Activated CD8-positive, alpha-beta memory T cell treated with anti-CD3 and anti-CD28 coated beads, Interleukin-2, amount 10 ng/mL, durations not matched to agents 7 days and 5 days (primary cell): ENCODE measurements at places on chromosomes 2 and 18. TPM values are rescaled to one million over a fixed set of nuclear protein-coding genes. Genes with fewer than 3 reads are reported as not detected.

- DNase-seq, result no peak
Measured at GRCh38 chr2:42361728-42362283, 789 bp upstream of the COX7A2L start.

The CDH19 gene
- total RNA-seq, result not detected

The FBXO41 gene
- total RNA-seq, result 31.5 TPM

DNA sequence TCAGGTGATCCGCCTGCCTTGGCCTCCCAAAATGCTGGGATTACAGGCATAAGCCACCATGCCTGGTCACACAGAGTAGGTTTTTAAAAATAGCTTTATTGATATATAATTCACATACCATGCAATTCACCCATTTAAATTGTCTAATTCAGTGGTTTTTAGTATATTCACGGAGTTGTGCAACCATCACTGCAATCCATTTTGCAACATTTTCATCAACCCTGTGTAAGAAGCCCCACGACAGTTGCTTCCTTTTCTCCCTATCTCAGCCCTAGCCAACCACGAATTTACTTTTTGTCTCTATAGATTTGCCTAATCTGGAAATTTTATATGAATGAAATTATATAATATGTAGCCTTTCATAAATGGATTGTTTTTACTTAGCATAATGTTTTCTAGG, 266.4 kb downstream of the NAPG start:
- DNase-seq, result no peak

DNA sequence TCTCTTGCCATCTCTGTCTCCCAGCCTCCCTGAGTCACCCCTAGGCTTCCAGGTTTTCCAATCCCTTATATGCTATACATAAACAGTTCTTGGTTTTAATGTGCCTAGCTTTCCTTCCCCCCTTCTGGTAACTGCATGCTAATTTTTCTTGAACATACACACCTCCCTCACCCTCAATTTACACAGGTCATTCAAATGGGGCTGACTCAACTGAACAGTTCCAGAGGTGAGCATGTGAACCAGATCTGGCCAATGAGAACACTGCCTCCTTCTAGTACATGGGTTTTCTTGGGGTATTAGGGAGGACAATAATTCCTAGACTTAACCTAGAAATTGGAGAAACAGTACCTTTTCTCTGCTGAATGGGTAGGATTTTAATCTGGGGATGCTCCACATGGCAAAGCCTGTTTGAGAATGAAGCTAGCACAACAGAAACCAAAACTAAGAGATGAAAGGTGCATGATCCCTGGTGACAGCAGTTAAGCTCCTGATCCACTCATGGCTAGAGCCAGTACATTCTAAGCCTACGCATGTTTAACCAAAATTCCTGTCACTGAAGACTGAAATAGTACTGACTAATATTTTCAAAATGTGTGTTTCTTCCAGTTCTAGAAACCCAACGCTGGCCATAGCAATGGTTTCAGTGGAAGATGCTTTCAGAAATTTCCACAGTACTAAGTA, 11.8 kb downstream of the SLC25A12 start:
- no peak for DNase-seq

The TAF4B gene
- total RNA-seq, result 6.9 TPM

DNA sequence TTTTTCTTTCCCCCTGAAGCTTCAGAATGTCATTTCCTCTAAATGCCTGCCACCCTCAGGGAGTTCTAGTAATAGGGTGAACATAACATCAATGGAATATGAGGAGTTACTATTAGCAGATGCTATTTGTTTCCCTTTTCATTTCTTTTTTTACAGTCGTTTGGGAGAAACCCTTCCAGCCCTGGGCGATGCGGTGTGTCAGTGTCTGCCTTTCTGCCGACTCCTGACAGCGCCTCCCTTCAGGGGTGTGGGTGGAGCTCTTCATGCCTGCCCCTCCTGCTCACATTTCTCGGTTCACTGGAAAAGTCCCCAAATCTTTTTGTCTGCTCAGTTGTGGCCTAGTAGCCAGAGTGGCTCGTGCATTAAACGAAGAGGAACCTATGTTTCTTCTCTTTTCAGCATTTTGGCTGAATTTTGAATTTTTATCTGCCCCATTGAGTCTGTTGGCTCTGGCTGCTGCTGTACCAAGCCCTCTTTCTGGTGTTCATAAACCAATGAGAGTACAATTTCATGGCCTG, 72.3 kb downstream of the FMNL2 start:
- no peak for DNase-seq

GRCh38 chr2:27092696-27093429, 6.3 kb downstream of the KHK start:
- no peak for DNase-seq

DNA sequence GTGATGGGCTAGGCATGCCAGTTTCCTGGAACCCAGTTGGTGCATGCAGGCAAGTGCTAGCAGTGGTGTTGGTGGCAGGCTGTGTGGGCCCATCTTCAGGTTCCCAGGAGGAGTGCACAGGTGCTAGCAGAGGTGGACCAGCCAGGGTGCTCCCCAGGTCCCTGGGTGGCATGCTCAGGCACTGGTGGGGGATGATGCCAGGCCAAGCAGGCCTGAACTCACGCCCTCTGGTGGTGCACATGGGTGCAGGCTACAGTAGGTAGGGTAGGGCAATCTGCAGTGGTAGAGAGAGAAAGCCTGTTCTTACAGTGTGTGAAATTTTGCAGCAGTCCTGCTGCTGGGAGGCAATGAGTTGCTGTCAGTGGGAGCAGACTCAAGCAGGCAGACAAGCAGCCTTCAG, 1651.8 kb downstream of the DPP10 start:
- DNase-seq, result no peak

The C2orf15 gene
- total RNA-seq, result 0.58 TPM

The KYNU gene
- total RNA-seq, result not detected

The LRRC30 gene
- not detected for total RNA-seq

DNA sequence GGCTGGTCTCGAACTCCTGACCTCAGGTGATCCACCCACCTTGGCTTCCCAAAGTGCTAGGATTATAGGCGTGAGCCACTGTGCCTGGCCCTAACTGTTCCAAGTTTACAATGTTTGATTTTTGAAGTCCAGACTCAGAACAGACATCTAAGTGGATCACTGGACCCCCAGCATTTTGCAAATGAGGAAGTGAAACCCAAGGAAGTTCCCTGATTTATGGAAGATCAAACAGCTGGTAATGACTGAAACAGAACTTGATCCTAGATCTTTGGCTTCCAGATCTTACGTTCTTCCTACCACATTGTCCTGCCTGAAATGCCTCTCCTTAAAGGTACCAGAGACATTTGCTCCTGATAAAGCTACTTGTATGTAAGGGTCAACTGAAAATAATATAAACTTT, 58.3 kb upstream of the NCOA1 start:
- DNase-seq, result no peak

DNA sequence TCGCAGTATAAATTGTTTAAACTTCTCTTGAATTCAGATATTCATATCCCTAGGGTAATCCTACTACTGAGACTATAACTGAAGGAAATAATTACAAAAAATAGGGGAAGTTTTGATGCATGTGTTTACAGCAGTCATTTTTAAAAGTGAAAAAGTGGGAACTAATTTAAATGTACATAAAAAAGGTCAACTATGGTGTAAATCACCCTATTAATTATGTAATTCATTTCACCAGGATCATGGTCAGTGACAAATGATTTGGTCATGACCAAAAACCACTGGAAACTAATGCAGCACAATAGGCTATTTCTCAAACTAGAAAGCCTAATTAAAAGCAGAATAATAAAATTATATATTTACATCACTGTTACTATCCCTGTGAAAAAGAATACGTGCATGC, 5.0 kb upstream of the CNGA3 start:
- no peak for DNase-seq

The CTDP1 gene
- 38.4 TPM for total RNA-seq

The CNGA3 gene
- total RNA-seq, result not detected

DNA sequence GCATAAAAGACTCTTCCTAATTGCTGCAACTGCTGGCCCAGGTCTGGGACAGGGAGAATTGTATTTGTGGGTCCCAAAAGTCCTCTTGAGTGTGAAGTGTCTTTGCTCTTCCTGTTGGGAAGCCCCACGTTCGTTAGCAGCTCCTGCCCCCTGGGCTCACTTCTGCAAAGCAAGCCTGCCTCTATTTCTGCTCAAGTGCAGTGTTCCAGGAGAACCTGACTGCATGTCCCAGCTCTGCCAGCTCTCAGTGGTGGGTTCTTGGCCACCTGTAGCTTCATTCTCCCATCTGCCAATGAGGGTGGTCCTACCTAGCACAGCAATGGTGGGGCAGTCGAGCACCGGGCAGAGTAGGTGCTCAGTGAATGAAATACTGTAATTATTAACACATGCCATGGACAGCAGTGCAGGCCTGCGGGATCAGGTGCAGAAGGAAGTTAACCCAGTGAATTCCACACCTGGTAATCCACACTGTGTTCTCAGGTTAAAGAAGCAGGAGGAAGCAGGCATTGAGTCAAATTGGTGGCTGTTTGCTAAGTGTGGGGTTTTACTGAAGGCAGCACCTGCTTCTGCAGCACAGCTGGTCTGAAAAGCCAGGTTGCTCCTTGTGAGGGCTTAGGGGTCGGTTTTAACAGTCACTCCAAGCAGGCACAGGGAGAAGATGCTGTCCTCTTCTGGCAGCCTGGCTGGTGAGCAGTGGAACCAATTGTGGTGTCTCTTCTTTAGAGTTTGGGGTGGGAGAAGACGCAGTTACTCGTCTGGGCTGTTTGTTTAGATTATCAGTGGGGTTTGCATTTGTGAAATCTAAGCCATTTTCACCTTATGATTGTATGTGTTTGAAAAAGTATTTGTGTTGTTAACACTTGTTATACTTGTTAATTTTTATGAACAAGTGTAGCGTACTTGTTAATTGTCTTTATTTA, 54.3 kb downstream of the DGKD start:
- DNase-seq, result peak; percentile 40

DNA sequence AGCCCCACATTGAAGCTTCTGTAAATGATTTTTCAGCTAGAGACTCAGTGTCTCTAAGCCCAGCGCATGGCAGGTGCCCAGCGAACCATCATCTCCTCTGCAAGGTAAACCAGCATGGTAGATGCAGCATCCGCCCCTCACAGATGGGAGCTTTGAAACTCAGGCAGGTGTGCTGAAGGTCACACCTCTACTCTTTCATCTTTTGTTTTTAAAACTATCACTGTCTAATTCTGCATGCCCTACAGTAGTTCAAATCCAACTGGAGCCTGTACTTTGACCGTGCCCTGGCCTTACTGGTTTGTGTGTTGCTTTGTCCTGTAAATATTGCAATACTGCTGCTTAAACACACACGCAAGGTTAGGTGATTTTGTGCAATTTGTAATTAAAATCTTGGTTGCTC, 831.1 kb downstream of the GALR1 start:
- DNase-seq, result no peak

DNA sequence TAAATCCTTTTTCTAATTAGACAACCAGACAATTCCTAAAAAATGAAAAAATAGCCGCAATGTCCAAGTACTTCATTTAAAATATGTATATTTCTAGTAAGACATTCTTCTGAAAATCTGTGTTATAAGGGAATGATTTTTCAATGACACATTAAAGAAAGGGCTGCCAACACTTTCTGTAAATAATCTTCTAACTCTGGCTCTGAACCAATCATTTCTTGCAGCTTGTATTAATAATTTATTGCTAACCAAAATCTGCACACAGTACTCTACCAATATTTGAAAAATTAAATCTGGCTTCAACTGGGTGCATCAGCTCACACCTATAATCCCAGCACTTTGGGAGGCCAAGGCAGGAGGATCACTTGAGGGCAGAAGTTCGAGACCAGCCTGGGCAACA, 8.3 kb downstream of the NFU1 start:
- no peak for DNase-seq

- no peak for DNase-seq
Measured at GRCh38 chr18:8661754-8662559, 43.4 kb upstream of the MTCL1 start.

The MATN3 gene
- not detected for total RNA-seq

- DNase-seq, result no peak
Measured at GRCh38 chr18:68427951-68428401, 286.9 kb downstream of the TMX3 start.

GRCh38 chr2:140604096-140604495, 1526.7 kb downstream of the LRP1B start:
- DNase-seq, result no peak
